ENCODE measurements at places on chromosomes 3 and 15. TPM values are rescaled to one million over a fixed set of nuclear protein-coding genes. Genes with fewer than 3 reads are reported as not detected.
A peak's percentile ranks its signal among the peaks of the same experiment; 100 is the strongest.

Gene LARP6
- not detected for total RNA-seq

Gene FMN1
- 0.57 TPM for total RNA-seq

Gene EPHA3
- total RNA-seq: not detected

Gene CYP8B1
- not detected for total RNA-seq

Gene SIDT1
- 65.7 TPM for total RNA-seq

Gene ZBBX
- total RNA-seq: not detected

Gene GOLGA8T
- total RNA-seq: not detected

DNA sequence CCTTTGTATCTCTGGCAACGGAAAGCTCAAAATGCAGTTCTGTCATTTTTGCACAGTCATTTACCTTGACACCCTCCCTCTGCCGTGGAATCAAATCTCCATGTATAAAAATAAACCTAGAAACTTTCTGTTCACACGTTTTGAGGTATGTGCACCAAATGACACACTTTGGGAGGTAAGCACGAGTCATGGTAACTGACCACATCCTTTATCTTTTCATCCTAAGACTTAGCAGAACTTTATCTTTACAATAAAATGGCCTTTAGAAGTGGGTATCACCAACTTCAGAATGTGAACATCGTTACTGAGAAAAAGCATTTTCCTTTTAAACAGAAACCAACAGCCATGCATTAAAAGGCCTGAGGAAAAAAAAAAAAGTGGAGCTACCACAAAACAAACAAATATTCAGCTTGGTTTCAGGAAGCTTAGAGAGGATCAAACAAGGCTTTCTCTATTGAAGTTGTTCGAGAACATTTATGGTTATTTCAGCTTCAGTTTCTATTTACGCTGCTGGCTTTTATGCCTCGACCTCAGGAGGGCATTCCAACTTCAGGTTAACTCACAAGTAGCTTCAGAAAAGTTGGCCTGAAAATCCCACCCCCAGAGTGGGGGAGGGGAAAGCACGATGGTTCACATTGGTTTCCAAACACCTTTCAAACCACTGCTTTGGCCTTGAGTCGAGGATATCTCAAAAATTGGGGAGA, 171.1 kb upstream of the ICE2 start:
- no peaks in the 10 kb centered on the region for H3K36me3 ChIP-seq
- peak overlapping the region; percentile 33 for H3K4me3 ChIP-seq
- DNase-seq: peak; percentile 78
- H3K27me3 ChIP-seq: no peaks in the 10 kb centered on the region
- peaks cover 18% of the 10 kb centered on the region for H3K4me1 ChIP-seq
- H3K27ac ChIP-seq: no peak overlapping the region

- H3K36me3 ChIP-seq: no peaks in the 10 kb centered on the region
- no peak for DNase-seq
- no peak overlapping the region for H3K27ac ChIP-seq
- H3K27me3 ChIP-seq: no peaks in the 10 kb centered on the region
- H3K4me1 ChIP-seq: peaks cover 11% of the 10 kb centered on the region
Observed at GRCh38 chr3:59442046-59442445, 392.2 kb upstream of the CFAP20DC start.

DNA sequence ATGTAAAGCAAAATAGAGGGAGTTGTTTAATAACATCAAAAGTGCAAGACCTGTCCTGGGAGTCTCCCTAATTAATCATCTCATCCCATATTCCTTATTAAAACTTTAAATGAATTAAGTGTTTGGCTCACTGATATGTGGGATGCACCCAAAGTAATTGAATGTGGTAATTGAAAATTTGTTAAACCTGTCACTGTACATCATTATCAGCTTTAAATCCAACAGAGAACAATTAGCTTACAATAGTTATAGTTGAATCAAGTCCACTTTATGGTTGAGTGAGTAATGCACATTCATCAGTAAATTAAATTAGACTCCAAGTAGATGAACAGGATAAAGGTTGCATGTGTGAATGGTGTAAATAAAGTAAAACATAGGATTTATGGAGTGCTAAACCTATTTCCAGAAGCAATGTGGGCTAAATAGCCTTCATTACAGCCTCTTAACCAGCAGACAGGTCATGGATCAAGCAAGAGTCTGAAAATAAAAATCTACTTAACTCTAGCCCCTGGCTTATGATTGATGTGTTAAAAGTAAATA, 608.2 kb upstream of the CCDC54 start:
- no peaks in the 10 kb centered on the region for H3K36me3 ChIP-seq
- H3K27me3 ChIP-seq: no peaks in the 10 kb centered on the region
- H3K4me3 ChIP-seq: no peak overlapping the region
- no peak for DNase-seq
- H3K4me1 ChIP-seq: no peaks in the 10 kb centered on the region
- no peak overlapping the region for H3K27ac ChIP-seq

DNA sequence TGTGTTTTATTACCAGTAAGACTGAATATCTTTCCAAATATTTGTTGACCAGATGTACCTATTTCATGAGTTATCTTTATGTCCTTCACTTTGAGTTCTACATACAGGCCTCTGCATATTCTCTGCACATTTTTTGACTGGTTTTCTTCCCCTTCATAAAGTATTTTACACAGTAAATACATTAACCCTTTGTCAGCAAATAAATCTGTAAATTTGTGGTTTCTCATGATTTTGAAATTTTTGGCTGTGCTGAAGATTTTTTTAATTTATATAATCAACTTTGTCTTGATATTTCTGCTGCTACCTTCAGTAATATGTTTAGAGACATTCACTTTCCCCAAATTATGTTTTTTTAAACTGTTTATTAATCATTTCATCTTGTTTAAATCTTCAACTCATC, 50.5 kb downstream of the WNT5A start:
- no peaks in the 10 kb centered on the region for H3K4me1 ChIP-seq
- H3K27ac ChIP-seq: no peak overlapping the region
- H3K27me3 ChIP-seq: no peaks in the 10 kb centered on the region
- H3K4me3 ChIP-seq: no peak overlapping the region

GRCh38 chr15:68897016-68897415, 33.3 kb upstream of the SPESP1 start:
- no peaks in the 10 kb centered on the region for H3K36me3 ChIP-seq
- H3K4me3 ChIP-seq: no peak overlapping the region
- no peak for DNase-seq
- H3K4me1 ChIP-seq: no peaks in the 10 kb centered on the region
- no peak overlapping the region for H3K27ac ChIP-seq

DNA sequence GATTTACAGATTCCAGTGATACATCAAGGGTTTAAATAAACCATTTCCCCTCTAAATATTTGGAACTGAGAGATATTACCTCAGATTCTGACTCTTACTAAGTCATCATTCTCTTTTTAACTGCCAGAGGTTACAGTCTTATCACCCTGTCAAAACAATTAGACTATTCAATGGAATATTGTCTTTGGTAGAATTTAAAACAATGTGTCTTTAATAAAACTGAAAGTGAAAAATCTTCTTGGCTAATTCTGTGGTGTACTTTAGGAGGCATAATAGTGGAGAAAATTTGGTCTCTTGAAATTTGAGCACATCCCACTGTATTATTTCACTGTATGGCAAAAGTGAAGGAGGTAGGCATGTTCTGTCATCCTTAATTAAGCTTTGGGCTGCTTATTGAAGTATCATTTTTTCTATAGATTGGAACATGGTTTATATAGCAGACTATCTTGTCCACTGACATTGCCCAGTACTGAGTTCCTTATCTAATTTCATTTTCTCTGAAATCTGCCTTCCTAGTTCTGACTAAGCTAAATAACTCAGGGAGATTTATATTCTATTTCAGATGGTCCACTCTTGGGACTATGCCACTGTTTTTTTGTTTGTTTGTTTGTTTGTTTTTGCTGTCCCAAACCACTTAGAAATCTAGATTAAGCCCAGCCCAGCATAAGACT, 48.0 kb upstream of the UTS2B start:
- H3K4me1 ChIP-seq: no peaks in the 10 kb centered on the region
- no peak for DNase-seq
- H3K4me3 ChIP-seq: no peak overlapping the region
- no peak overlapping the region for H3K27ac ChIP-seq
- no peaks in the 10 kb centered on the region for H3K36me3 ChIP-seq

GRCh38 chr3:56197991-56198390, 270.3 kb downstream of the ERC2 start:
- H3K4me3 ChIP-seq: no peak overlapping the region
- no peaks in the 10 kb centered on the region for H3K27me3 ChIP-seq
- no peak for DNase-seq
- H3K4me1 ChIP-seq: no peaks in the 10 kb centered on the region
- no peaks in the 10 kb centered on the region for H3K36me3 ChIP-seq

DNA sequence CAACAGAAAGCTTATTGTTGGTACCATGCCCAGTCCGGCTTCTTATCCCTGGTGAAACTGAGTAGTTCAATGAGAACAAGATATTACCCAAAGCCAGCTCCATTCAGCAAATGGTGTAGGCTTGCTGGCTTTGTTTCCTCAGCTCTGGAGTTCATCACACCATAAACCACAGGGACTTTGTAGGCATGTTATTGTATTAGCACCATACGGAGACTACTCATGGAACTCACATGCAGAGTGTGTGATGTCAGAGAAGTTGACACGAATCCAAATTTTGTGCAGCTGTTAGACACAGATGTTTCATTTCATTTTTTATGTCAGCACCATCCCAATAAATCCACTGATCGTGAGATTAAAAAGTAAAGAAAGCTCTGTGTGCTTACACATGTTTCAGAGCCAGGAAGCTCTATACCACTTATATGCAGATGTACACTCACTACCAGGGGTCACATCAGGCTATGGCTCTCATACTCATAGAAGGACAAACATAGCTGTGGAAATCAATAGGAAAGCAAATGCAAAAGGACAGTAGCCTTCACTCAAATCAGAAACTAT, 63.4 kb upstream of the LEKR1 start:
- no peaks in the 10 kb centered on the region for H3K36me3 ChIP-seq
- no peaks in the 10 kb centered on the region for H3K27me3 ChIP-seq
- H3K4me1 ChIP-seq: no peaks in the 10 kb centered on the region

DNA sequence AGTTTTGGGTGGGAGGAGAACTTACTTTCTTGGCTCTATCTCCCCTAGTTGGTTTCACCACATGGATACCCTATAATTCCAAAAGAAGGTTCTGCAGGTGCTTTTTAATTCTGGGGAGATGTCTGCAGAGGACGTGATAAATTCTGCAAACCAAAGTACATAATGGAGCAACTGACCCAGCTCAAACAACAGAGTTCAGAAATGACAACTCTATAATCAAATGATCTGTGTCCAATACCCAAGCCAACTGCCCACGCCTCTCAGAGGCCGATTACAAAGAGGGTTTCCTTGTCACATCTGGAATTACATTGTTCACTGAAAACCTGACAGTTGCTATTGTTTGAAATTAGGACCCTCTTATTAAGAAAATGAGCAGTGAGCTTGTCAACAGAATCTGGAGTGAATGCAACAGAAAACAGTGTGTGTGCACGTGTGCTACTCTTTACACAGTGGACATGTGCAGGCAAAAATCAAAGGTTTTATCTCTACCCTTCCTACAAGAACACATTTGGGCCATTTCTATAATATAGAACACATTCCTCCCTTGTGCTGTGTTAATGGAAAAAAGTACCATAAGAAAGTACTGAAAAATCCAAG, 593.0 kb downstream of the MAGI1 start:
- no peaks in the 10 kb centered on the region for H3K4me1 ChIP-seq
- H3K27ac ChIP-seq: no peak overlapping the region
- no peaks in the 10 kb centered on the region for H3K27me3 ChIP-seq
- no peak overlapping the region for H3K4me3 ChIP-seq

GRCh38 chr15:26889298-26889898, 22.5 kb downstream of the GABRA5 start:
- no peak for DNase-seq
- H3K4me3 ChIP-seq: no peak overlapping the region
- no peak overlapping the region for H3K27ac ChIP-seq

GRCh38 chr3:25480811-25481210, 52.7 kb downstream of the RARB start:
- no peak for DNase-seq
- H3K4me1 ChIP-seq: no peaks in the 10 kb centered on the region
- H3K27ac ChIP-seq: no peak overlapping the region
- no peaks in the 10 kb centered on the region for H3K36me3 ChIP-seq
- H3K4me3 ChIP-seq: no peak overlapping the region

- no peak overlapping the region for H3K27ac ChIP-seq
- H3K36me3 ChIP-seq: peaks cover 10% of the 10 kb centered on the region
- no peak for DNase-seq
- no peaks in the 10 kb centered on the region for H3K27me3 ChIP-seq
- no peak overlapping the region for H3K4me3 ChIP-seq
- peaks cover 10% of the 10 kb centered on the region for H3K4me1 ChIP-seq
Observed at GRCh38 chr3:186985661-186986364, 55.5 kb downstream of the ST6GAL1 start.

- DNase-seq: no peak
- H3K27me3 ChIP-seq: no peaks in the 10 kb centered on the region
- no peaks in the 10 kb centered on the region for H3K36me3 ChIP-seq
Observed at GRCh38 chr3:129369711-129370110, 58.7 kb downstream of the EFCAB12 start.

GRCh38 chr15:48522911-48523310, 122.6 kb downstream of the FBN1 start:
- H3K36me3 ChIP-seq: no peaks in the 10 kb centered on the region
- no peak overlapping the region for H3K4me3 ChIP-seq

DNA sequence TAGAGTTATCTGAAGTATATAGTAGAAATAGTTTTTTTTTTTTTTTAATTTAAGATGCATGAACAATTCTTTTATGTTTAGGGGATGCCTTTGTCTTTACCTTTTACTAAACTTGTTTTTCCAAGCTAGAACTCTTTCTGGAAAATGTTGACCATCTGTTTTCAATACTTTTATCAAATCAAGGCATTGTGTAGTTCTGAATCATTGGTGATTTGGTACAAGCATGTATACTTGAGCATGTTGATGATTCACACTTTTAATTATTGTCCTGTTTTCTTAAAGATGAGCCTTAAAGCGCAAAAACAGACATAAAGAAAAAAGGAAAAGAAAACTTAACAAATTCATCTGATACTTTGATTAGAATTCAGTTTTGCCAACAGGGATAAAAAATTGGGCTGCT, 28.3 kb downstream of the PDCD6IP start:
- no peak overlapping the region for H3K4me3 ChIP-seq
- no peak overlapping the region for H3K27ac ChIP-seq
- no peaks in the 10 kb centered on the region for H3K4me1 ChIP-seq
- DNase-seq: no peak
- H3K27me3 ChIP-seq: no peaks in the 10 kb centered on the region

GRCh38 chr3:169138849-169139420, 524.6 kb downstream of the MECOM start:
- H3K27ac ChIP-seq: no peak overlapping the region
- no peaks in the 10 kb centered on the region for H3K36me3 ChIP-seq
- no peak for DNase-seq

DNA sequence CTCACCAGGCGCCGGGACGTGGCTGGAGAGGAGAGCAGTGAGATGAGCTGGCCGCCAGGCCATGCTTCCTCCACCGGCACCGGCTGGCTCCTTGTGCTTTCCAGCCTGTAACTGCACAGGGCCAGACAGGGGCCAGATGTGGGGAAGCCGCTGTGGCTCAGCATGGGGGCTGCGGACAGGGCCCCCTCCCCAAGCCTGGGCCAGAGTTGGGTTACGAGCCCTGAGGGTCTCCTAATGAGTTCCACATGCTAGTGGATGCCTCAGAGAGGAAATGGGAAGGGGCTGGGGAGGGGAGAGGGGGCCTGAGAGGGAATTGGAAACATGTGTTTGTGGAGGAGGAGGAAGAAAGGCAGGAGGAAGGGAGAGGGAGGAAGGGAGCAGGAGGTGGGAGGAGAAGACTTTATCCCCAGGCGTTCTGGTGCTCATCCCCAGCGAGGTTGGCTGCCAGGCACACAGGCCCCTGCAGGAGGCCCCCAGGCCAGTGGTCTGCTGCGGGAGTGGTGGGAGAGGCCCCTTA, 11.7 kb upstream of the DUSP7 start:
- no peak overlapping the region for H3K4me3 ChIP-seq
- H3K36me3 ChIP-seq: no peaks in the 10 kb centered on the region
- no peaks in the 10 kb centered on the region for H3K4me1 ChIP-seq
- DNase-seq: no peak

All from naive thymus-derived CD4-positive, alpha-beta T cell (primary cell).